BE2C (cell line): ENCODE measurements at places on chromosomes 7 and 10.

DNA sequence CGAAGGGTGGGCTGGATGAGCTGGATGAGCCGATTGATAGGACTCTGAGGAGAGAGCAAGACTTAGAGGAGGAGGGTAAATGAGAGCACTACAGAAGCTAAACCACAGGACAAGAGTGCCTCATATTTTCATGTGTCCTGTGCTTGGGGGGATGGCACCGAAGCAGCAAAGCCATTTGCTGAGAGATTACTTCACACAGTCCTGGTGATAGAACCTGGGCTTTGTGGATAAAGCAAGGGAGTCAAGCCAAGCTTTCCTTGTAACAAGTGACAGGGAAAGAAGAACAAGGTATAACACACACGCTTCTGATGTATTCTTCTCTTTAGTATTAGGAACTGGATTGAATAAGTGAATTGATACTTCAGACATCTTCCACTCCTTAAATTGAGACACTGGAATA lies 253.7 kb downstream of the ANKRD7 start:
- DNase-seq, result no peak

DNA sequence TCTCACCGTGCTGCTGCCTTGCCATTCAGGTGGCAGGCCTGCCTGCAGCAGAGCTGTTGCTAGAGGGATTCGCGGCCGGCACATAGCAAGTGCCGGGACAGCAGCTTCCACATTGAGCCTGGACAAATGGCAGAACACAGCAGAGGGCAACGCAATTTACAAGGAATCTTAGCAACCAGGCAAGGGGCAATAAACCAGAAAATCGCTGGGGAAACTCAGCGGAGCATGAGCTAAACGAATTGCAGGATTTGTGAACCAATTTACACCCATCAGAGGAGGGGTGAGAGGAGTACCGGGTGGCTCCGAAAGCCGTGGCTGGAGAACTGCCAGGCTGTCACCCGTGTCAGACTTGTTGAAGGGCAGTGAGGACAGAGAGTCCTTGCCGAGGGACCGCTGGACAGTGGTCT lies 58.6 kb upstream of the LOXL4 start:
- DNase-seq, result no peak

DNA sequence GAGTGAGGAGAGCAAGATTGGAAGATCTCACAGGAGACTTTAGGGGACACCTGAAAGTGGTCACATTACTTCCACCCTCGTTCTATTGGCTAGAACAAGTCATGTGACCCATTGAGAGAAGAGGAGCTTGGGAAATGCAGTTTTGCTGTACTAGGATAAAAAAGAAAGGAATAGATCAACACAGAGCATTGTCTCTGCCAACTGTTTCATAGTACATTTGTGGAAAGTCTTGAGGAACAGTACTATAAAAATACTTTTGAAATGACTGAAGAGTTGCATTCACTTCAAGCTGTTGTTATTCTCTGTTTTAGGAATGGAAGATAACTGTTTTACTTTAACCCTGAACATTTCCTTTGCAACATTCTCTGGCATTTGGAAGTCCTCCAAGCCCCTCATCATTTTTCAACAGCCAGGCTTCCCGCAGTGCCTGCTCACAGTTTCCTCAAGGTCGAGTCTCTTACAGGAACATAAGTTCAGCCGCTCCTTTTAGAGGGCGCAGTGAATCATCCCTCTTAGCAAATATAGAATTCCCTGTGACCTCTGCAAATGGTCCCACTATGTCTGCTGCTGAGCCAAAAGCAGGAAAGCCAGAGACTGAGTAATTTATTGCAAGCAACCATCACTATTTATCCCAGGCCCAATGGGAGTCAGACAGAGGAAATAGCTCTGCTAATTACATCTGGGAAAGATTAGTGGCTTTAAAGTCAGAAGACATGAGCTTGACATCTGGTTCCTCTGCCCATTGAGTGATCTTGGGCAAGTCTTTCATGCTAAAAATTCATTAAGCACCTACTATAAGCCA lies 40.7 kb downstream of the MRPL32 start:
- DNase-seq, result no peak

DNA sequence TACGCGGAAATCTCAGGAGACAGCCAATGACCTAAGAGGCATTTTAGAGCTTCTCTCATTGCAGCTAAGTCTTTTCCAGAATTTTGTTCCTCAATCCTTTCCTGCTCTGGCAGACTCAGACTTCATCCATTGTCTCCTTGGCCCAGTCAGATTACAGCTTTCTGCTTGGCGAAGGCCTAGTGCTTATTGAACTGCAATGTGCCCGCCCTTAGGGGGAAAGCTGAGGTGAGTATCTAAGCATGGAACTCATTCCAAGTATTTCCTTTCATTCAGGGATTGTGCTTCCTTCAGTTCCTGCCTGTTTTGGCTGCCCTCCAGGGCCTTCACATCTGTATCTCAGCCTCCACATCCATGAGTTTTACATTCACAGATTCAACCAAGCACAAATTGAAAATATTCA lies 37.5 kb downstream of the PRLHR start:
- DNase-seq, result no peak
